Kidney epithelial cell (primary cell): ENCODE measurements at places on chromosomes 11 and 22. TPM values are rescaled to one million over a fixed set of nuclear protein-coding genes. Genes with fewer than 3 reads are reported as not detected.

DNA sequence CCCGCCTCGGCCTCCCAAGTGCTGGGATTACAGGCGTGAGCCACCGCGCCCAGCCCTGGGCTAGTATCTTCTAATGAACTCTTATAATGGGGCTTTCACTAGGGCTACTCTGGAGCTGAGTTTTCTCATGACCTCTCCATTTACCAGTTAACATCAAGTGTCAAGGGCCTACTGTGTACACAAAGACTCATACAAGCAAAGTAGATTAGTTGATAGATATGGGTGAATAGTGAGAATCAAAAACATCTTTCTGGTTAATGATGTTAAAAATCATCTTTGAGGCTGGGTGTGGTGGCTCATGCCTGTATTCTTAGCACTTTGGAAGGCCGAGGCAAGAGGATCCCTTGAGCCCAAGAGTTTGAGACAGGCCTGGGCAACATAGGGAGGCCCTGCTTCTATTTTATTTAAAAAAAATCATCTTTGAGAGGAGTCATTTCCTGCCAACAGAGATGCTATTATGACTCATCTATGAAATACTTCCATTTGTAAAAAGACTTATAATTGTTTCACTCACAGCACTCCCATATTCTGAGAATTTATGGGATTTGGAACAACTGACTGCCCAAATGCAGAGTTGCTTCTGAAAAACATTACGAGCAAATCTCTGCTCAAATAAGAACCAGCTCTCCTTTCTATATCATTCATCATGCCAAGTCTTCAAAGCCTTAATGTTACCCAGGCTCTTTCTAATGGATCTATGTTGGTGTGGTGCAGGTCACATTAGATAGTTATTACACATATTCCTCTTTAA lies 57.0 kb downstream of the GDPD4 start:
- no peak for DNase-seq

- no peak for DNase-seq
Observed at GRCh38 chr22:49353235-49353634, 474.4 kb downstream of the BRD1 start.

GRCh38 chr11:113082341-113082955 lies 121.2 kb downstream of the NCAM1 start:
- no peak for DNase-seq

DNA sequence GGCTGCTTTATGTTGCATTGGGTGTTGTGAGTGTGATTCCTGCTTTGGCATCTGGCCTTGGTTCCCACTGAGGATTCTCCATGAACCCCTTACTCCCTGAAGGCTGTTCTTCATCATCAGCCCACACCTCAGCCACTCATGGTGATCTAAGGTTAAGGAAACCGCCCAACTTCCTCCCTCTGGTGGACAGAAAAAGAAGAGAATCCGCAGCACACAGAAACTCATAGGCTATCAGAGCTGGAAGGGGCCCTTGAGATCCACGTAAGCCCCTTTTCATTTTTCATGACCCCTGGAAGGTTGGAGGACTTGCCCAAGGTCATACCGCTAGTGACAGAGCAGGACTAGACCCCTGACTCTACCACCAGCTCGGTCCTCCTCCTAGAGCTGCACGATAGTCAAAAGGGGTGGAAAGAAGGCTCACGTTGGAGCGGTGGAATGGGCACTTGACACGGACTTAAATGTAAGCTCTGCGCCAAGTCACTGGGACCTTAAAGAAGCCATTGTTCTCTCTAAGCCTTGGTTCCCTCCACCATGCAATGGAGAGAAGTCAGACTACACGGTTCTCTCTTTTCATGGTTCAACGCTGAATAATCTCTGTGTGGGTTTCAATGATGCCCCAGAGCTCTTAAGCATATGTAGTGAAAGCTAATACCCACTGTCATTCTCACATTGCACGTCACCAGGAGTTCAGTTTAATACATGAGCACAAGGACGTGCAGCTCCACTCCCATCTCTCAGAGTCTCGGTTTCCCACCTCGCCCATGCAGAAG lies 83.6 kb upstream of the CRTAM start:
- DNase-seq = no peak

GRCh38 chr11:33718440-33718839 lies 17.8 kb downstream of the CD59 start:
- DNase-seq = no peak

GRCh38 chr11:125588505-125588904 lies 4.1 kb upstream of the STT3A start:
- DNase-seq = no peak

DNA sequence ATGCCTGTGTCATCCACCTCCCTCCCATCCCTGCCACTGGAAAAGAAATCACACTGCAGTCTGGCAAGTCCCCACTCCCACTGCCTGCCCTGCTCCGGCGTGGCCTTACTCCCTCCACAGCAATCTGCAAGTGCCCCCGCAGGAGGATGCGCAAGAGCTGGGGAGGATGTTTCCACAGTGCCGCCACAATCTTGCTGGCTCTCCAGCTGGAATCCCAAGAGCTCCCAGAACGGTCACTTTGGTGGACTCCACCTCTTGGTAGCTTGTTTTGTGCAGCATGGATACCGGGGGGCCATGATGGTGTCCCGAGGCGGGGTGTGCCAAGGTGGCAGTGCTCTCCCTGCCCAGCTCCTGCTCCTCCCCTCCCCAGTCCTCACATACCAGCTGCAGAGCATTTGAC lies 76.3 kb downstream of the MICAL3 start:
- DNase-seq = no peak

DNA sequence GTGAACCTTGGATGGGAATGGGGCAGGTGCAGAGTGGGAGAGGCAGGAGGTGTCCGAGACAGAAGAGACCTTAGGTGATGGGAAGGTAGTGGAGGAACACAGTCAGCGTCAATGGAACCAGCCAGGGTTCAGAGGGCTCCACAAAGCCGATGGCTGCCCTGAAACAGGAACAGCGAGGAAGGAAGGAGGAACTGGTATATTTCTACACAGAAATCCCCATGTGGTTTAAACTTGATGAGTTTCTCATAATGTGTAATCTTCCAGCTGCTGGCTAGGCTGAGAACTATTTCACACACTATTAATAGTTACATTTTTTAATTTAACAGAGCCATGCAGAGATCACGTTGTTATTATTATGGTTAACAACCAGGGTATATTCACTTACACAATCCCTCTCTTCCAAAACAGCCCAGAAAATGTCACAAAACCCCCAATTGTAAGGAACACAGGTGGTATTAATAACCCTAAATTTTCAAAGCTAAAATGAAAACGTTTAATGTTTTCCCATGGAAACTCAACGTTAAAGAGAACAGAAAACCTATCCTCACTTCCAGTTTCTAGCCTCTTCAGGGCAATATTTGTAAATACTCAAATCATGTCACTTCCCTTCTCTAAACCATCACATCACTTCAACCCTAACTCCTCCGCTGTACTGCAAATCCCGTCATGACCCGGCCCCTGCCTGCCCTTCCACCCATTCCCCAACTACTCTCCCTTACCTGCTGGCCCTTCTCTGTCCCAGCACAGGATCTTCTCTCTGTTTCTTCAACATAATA lies 74.5 kb upstream of the ARFGAP3 start:
- no peak for DNase-seq

- DNase-seq = peak; percentile 73
Observed at GRCh38 chr11:103803062-103803461, 233.4 kb upstream of the DDI1 start.

DNA sequence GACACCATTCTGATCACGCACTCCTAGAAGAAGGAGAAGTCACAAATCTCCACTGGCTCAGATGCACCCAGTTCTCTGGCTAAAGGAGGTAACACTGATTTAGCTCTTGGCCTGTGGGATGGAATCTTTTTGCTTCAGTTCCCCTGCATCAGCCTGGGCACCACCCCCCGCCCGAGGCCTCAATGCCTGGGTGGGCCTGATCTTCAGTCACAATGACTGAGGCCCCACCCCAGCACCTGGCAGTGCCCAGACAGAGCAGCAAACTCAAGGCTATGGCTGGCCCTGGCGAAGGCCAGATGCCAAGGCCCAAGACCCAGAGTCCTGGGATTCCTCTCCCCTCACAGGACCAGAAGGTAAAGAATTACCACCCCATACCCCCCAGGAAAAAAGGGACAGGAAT lies 5.0 kb downstream of the CYB561A3 start:
- DNase-seq = no peak

Gene ISX
- not detected in 2 replicates for total RNA-seq

Gene SLC7A4
- total RNA-seq = 2.3 and 2.7 TPM in 2 replicates

Gene ZC3H12C
- 10.2 and 13.5 TPM in 2 replicates for total RNA-seq

Gene PNPLA5
- total RNA-seq = not detected in 2 replicates

Gene EXT2
- total RNA-seq = 83.5 and 99.6 TPM in 2 replicates
